ENCODE measurements at places on chromosomes 12 and 14.

GRCh38 chr14:21226467-21226866 lies 42.8 kb downstream of the HNRNPC start:
- DNase-seq = no peak

DNA sequence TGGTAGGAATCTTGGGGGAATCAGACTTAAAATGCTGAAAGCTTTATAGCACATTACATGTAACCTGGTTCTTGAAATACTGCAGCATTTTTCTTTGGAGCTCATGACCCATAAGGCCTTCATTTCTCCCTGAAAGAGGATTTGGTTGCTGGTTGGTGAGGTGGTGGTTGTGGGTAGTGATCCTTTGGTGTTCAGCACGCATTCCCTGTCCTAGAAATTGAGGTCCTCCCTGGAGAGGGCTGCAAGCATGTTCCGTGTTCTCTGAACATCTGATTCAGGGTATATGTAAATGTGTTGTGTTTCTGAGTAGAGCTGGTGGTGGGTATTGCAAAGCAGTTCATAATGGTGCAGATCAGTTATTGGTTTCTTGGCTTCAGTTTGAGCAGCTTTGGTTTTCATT lies 2.0 kb downstream of the SCN8A start:
- no peak for DNase-seq

DNA sequence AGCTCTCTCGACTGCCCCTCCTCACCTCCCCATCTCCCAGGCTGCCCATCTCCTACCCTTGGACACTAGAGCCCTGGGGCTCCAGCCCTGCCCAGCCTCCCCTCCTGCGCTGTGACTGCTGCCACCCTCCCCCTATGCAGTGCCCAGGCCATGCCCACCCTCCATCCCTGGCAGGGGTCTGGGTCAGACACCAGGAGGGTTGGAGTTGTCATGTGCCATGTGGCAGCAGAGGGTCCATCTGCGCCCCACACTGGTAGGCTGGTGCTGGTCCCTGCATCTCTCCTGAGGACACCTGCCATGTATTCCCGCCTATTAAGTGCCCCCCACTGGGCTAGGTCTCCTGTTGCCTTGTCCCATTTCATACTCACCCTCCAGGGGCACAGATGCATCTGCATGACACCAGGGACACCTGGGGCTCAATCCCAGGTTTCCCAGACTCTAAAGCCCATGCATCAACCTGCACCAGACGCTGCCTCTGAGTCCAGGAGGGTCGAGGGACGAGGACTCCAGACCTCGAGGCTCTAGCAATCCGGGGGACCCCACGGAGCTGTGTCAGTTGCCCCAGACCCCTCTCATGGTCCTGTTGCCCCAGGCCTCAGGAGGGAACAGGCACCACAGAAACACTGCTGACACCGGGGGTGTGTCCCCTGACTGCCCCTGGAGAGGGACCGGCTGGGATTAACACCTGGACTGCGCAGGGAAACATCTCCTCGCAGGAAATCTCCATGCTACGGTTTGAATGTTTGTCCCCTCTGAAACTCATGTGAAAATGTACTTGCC lies 23.4 kb upstream of the SFSWAP start:
- DNase-seq = no peak

GRCh38 chr12:52585946-52586345 lies 12.3 kb upstream of the KRT74 start:
- no peak for DNase-seq

DNA sequence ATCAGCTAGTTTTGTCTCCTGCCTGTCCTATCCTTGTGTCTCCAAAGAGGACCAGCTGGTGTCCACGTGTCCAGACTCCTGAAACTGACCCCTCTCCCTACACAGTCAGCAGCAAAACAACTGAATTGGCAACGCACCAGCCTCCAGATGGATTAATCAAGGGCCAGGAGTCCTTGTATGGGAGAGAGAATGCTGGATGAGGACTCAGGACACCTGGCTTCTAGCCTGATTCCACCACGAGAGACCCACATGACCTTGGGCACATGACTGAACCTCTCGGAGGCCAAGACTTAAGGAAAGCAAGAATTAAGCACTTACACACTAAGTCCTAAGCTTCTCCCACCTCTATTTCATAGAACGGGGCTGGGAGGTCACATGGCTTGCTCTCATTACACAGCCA lies 60.4 kb upstream of the CMKLR1 start:
- no peak for DNase-seq

DNA sequence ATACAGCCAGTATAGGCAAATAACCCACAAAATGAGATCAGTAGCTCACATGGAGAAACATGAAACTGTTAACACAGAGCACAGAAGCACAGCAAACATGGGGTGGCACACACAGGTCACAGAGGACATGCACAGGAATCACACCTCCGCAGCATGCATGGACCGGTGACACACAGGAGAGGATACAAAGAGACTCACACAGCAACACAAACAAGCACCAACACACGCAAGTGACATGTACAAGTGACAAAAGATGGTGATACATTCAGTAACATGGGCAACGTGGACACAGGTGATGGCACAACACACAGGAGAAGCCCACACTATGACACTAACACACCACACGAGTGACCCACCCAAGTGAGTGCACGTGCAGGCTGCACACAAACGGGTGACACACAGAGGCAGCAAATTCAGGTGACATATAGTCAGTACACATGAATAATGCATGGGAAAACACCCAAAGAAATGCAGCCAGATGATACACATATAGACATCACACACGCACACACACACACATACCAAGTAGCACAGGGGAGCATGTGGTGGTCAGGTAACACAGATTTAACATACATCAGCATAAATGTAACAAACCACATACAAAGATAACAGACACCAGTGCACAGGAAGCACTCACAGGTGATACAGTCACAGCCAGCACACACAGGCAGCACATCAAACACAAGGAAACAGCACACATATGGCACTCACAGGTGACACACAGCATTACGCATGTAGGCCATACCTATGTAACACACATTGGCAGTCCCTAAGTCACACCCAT lies 216.0 kb upstream of the SFSWAP start:
- DNase-seq = no peak

GRCh38 chr12:13980538-13981295 lies 685 bp downstream of the GRIN2B start:
- DNase-seq = no peak

DNA sequence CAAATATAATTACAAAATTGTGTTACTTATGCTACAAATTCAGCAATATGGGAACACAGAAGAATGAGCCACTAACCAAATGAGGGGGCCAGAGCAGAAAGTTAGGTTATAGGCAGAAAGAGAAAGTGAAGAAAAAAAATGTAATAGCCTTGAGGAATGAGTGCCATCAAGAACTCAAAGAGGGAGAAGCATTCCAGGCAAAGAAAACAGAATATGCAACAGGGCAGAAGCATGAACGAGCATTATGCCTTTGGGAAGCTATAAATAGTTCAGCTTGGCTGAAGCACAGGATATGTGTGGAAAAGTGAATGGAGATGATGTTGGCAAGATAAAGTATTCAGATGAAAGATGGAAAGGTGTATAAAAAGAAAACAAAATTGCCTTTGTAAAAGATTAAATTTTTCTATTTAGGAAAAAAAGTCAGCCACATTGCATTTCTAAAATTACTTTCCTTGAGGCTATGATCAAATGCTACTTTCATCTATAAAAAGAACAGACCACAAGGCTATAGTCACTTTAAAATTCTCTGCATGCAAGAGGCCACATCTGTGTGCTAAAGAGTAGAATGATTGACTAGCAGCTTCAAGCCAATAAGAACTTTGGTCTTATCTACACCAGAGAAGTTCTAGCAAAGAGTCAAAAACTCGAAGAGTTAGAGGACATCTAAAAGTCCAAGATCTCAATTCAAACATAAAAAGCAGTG lies 193.6 kb upstream of the GARIN6 start:
- no peak for DNase-seq

- no peak for DNase-seq
Observed at GRCh38 chr12:102708108-102708507, 208.9 kb downstream of the PAH start.
